CD8-positive, alpha-beta T cell (primary cell): ENCODE measurements at places on chromosomes 7 and 10.

DNA sequence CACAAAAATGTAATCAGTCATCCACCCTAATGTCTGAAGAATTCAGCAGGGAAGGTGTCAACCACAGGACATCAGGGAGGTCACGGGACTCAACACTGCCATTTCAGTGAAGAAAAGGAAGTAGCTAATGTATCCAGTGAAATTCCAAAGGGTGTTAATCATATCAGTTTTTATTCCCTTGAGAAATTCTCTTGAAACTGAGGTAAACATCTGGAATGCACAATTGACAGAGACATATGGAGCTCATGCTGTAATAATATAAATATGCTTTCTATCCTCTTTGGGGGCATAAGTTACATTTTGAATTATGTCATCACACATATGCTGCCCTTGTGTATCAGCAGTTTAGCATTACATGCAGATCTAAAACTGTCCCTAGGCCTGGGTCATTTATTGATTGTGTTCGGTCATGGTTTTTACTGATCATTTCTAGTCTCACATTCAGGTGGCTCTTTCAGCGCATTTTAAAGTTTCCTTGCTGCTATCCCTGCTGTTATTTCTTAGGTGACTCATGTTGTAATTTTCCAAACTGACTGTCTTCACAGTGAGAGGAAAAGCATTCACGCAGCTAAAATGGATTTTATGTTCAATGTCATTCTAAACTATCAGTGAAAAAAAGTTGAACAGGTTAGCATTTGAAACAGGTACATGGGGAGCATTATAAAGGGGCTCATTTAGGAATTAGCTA, 273.9 kb downstream of the TSPAN12 start:
- no peak for DNase-seq

DNA sequence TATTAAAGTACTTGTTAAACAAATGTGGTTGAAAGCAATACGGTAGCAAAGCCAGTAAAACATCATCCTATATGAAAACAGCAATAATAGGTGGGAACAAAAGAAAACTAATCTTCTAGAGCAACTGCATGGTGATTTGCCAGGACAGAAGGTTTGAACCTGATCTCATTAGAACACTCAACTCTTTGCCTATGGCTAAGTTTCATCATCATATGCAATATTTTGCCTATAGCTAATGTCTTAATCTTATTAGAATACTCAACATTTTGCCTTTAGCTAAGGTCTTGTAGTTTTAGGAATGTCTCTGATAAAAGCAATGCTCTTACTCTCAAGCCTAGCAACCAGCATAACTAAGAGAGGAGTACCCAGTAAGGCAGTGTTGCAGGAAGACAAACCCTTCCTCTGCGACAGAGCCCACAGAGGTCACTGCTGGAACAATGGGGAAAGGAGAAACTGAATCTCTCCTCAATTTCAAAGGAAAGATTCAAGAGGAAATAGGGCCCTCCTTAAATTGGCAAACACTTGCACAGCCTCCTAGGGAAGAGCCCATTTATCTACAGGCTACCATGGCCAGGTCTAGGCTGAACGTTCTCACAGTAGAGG, 38.3 kb downstream of the CADPS2 start:
- DNase-seq, result no peak

- peak; percentile 19 for DNase-seq
Observed at GRCh38 chr10:103542764-103543616, 49.5 kb downstream of the NEURL1 start.

GRCh38 chr10:13206546-13207443, 27.4 kb downstream of the UCMA start:
- DNase-seq, result no peak

DNA sequence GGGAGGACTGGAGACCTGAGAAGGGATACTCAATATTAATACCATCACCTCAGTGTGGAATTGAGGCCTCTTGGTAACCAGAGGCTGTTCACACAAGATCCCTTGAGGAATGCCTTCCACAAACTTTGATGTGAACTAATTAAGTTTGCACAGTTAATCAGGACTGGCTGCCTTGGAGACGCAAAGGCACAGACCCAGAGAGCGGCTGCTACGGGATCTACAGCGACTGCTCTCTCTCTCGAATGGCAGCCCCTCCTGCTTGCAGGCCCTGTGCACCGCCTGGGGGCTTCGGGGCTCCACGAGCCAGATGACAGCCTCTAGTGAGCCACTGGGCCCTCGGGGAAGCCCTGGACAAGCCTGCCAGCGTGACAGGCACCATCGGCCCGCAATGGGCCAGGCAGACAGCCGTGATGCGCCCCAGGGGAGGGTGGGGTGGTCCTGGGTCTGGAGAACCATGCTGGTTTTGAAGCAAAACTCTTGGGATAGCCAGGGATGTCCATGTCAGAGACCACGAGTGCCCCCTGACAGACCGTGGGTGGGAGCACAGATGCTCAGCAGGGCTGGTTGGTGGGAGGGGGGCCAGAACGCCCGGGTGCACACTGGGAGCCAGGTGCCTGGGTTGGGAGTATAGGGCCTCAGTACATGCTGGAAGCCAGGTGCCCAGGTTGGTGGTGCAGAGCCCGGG, 195.6 kb downstream of the ELFN1 start:
- no peak for DNase-seq

- DNase-seq, result no peak
Observed at GRCh38 chr7:36659638-36660341, 64.5 kb downstream of the AOAH start.

DNA sequence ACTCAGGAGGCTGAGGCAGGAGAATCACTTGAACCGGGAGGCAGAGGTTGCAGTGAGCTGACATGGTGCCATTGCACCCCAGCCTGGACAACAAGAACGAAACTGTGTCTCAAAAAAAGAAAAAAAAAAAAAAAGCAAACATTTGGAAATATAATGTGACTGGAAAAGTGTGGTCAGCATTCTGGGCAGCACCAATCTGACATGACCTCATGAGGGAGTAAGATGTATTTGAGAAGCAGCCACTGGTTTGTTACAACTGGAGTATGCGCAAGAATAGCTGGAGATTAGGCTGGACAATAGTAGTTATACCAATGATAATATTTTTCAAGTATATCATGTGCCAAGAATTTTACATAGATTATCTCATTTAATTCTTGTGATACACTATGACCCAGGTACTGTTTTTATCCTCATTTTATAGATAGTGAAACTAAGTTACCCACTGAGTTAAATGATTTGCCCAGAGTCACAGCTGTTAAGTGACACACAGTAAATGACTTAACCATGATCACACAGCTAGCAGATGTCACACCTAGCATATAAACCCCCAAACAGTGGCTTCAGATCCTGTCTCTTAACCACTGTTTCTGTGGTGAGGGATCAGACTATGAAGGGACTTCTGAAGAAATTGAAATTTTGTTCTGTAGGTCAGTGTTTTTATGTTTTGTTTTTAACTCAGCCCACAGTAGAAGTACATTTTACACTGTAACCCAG, 11.1 kb downstream of the MCU start:
- DNase-seq, result no peak

DNA sequence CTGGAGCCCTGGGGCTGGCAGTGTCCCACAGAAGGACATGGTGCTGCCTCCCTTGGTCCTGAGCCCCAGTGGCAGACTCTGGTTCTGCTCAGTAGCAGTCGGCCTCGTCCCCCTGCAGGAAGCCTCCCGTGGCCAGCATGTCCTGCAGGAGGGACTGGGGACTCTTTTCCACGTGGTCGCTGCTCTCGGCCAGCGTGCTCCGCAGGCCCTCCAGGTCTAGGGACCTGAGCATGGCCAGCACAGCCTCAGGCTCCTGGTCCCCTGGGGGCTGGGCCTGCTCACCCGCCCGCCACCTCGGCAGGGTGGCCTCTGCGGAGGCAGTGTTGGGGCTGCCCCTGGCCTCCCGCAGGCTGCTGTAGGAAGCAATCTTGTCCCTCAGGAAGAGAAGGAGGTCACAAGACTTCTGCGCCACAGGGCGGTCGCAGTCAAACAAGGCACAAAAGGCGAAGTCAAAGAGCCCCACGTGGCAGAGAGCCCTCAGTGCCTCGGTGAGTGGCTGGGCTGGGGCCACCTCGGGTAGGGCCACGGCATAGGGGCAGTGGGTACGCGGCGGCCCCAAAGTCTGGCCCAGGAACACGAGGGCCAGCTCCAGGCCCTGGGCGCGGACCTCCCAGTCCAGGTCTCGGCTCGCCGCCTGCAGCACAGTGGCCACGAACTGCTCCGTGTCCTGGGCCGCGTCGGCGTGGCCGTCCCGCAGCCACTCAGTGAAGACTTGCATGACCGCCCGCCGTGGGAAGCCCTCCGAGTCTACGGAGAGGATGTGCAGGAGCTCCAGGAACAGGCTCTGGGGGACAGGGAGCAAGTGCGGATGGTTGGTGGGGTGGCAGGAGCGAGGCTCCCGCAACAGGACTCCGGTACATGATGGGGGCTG, 17.1 kb downstream of the BRAT1 start:
- DNase-seq, result no peak

DNA sequence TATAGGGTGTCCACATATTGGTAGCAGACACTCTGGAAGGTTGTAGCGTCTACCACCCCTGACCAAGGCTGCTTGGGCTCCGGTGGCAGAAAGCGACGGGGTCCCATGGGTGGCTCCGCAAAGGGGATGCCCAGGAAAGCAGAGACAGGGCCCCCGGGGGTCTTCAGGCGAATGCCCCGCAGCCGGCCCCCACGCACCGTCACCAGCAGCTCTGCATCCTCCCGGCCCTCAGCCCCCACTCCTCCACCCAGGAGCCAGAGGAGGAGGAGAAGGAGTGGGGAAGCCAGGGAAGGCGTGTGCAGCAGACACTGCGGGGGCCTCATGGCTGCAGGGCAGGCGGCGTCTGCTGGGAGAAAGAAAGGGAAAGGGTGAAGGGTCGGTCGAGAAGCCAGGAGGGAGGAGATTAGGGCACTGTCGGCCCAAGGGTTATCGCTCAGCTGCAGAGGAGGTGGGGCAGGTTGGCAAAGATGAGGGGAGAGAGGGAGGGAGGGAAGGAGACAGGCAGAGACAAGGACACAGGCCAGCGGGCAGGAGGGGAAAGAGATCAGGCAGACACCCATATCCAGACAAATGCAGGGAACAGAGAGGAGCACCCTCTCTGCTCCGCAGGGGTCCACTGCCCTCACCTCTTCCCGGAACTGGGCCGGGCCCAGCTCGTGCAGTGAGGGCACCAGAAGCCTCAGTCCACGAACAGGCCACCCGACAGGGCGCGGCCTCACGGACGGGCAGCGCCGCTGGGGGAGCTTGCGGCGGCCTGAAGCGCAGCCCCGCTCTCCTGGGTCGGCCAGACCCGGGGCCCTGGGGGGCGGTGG, 1.6 kb downstream of the ACHE start:
- DNase-seq, result peak; percentile 12

DNA sequence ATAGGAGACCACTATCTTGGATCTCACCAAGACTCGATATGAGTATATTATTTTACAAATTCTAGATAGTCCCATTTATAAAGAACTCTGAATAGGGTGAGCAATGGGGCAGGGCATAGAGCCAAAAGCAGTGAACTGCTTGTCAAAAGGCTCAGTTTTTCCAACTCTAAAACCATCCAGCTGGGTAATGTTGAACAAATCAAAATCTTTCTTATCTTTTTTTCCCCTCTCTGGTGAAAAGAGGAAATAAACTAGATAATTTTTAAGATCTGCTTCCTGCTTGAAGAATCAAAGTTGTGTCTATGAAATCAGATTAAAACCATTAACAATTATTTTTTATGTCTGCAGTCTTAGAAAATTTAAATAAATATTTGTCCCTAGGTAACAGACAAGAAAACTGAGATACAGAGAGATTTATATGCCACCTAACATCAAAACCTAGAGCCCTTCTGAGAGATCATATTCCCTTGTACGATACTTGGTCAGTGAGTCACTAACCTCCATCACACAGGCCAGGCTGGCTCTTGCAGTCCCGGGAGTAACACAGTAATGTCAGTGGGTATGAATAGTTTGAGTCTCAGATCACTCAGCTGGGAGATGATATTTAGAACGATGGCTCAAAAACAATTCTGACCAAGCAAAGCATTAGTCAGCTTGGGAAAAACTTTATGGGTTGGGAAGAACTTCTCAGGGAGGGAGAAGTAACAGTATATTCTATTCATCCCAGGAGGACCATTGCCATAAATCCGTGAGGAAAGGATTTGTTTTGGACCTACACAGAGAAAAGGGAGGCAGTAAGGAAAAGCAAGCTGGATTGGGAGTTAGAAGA, 178.8 kb downstream of the REEP3 start:
- DNase-seq, result no peak

GRCh38 chr10:87590705-87591588, 68.7 kb upstream of the PAPSS2 start:
- no peak for DNase-seq

DNA sequence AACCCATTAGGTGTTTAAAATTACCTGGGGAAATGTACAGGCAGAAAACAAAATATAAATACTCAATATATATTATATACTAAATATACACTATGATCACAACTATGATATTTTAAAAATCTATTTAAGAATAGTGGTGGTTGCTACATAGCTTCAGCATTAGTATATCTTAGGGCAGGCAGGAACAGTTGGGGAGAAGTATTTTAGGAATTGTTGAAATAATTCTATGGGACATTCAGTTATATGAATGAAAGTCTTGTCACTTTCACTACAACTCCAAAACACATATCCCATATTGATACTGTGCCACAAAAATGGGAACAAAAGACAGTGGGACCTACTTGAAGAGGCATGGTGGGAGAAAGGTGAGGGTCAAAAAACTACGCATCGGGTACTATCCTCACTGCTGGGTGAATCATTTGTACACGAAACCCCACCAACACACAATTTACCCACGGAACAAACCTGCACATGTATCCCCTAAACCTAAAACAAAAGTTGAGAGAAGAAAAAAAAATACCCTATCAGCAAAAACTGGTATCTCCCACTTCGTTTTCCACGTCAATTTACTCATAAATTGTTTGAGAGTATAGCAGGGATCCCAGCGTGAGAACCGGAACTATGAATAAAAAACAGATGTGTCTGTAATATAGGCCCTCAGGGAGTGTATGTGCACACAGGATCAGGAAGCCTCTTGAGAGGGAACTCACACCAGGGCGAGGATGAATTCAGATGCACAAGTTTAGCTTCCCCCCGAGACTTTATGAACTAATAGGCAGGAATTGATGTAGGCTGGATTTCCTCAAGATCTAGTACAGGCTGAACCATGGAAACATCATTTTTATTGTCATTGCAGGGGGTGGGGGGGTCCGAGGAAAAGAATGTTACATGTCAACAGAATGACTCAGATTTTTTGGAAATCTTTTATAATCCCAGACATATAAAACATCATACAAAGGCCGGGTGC, 16.2 kb downstream of the SLC16A12 start:
- DNase-seq, result no peak

GRCh38 chr10:113594652-113595051, 41.8 kb downstream of the HABP2 start:
- no peak for DNase-seq

GRCh38 chr7:78254726-78255055, 456.1 kb downstream of the PHTF2 start:
- DNase-seq, result no peak

GRCh38 chr7:114939484-114940097, 17.7 kb downstream of the MDFIC start:
- no peak for DNase-seq

- no peak for DNase-seq
Observed at GRCh38 chr7:46160861-46161260, 239.8 kb upstream of the IGFBP3 start.

GRCh38 chr7:106071356-106071998, 40.6 kb downstream of the SYPL1 start:
- DNase-seq, result peak; percentile 45

GRCh38 chr10:32000937-32001336, 55.3 kb downstream of the KIF5B start:
- DNase-seq, result no peak

GRCh38 chr7:16644636-16645592, 640 bp downstream of the ANKMY2 start:
- peak; percentile 72 for DNase-seq

GRCh38 chr10:72126184-72126871, 38.0 kb upstream of the SPOCK2 start:
- DNase-seq, result no peak

- no peak for DNase-seq
Observed at GRCh38 chr7:117827862-117828261, 45.4 kb downstream of the CTTNBP2 start.
